ENCODE measurements at places on chromosomes 7 and 10.

- DNase-seq: peak; percentile 43
Observed at GRCh38 chr7:116528008-116528789, 3.4 kb downstream of the CAV1 start.

GRCh38 chr7:39686261-39686924 is 63.0 kb downstream of the RALA start:
- DNase-seq: no peak

DNA sequence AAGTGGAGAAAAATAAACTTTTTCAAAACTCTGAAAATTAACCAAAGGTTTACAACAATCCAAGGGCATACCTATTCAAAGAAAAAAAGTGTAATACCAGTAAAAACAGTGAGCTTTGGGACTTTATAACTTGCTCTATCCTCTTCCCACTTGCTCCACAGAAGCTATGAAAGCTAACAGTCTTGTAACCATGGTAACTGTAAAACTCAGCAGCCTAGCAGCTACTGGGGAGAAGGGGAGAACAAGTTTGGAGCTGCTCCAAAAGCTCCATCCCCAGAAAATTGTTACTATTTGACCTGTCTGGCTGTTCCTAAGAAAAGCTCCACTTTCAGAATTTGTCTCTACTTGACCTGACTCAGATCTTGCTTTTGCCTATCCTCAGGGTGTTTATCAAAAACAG is 191.5 kb downstream of the OTUD1 start:
- DNase-seq: no peak

DNA sequence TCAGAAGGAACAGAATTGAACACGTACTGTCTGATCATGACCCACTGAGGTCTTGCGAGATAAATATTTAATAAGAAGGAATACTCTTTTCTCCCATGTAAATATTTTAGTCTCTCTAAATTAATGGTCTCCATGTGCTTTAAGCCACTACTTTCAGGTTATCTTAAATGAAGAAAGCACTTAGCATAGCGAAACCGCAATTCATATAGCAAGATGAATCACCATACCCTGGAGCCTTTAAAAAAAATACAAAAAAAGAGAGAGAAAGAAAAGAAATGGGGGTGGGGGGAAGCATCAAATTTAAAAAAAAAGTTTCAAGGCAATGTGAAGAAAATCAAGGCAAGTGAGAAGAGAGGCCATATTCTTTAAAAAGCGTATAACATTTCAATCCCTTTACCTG is 82.5 kb downstream of the CTTNBP2 start:
- no peak for DNase-seq

DNA sequence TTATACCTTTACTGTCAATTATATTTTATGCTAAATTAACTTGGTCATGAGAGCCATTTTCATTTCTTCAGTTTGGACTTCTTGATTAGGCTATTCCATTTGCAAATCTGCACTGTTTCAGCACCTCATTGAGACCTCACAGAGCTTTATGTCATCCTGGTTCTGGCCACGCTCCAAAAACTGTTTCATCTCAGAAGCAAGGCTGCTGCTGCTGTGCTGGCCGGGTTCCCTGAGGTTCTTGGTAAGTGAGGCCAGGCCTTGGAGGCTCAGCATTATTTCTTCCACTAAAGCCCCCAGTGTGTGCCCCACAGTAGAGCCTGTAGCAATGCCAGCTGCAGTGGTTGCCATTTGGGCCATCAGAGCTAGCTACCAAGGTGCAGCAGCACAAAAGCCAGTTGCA is 7.8 kb upstream of the ZNF485 start:
- no peak for DNase-seq

GRCh38 chr10:106023329-106023728 is 1141.2 kb downstream of the SORCS1 start:
- no peak for DNase-seq

GRCh38 chr10:132219486-132219885 is 32.7 kb downstream of the DPYSL4 start:
- no peak for DNase-seq

- no peak for DNase-seq
Observed at GRCh38 chr7:85039196-85039923, 147.5 kb downstream of the SEMA3D start.

DNA sequence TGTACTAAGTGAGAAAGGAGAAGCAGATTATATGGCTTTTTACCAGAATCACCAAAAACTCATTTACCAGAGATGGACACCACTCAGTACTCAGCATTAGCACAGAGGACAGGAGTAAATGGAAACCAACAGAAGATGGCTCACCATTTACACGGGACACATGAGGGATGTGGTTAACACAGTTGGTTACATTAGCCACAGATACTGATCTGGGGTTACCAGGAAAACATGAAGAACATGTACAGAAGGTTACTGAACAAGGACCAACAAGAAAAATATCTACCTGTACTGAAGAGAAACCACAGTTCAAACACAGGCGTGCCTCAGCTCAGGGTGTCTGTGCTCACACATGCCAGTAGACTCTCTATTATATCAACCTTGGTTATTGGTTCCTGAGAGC is 1285.8 kb upstream of the SORCS1 start:
- no peak for DNase-seq

DNA sequence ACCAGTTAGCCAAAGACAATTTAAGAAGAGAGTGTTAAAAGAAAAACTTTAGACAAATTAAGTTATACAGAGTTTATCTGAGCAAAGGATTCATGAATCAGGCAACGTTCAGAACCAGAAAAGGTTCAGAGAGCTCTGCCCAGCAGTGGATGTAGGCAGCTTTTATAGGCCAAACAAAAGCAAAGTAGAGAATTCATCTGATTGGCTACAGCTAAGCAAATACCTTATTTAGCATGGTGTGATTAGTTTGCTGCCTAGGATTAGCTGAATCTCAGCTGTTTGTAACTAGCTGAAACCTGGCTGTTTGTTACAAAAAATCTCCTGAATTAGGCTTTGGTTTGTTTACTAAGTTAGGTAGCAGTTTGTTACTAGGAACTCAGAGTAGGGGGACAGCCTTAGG is 66.0 kb downstream of the SLC25A40 start:
- no peak for DNase-seq

DNA sequence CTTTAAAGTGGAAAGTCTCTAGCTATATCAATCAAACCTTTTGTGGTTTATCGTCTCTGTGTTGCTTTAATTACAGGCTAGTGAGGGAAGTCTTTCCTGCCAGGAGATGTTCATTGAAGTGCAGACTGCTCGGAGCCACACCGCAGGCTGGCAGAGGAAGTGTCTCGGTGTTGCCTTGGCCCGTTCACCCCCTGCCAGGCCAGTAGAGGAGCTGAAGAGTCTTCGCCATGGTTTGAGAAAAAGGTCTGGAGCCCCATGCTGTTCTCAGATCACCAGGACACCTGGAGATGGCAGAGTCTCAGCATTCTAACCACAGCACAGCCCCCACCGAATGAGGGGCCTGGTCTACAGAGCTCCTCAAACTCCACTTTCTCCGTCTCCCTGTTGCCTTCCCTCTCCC is 275.9 kb upstream of the PLPP4 start:
- no peak for DNase-seq

DNA sequence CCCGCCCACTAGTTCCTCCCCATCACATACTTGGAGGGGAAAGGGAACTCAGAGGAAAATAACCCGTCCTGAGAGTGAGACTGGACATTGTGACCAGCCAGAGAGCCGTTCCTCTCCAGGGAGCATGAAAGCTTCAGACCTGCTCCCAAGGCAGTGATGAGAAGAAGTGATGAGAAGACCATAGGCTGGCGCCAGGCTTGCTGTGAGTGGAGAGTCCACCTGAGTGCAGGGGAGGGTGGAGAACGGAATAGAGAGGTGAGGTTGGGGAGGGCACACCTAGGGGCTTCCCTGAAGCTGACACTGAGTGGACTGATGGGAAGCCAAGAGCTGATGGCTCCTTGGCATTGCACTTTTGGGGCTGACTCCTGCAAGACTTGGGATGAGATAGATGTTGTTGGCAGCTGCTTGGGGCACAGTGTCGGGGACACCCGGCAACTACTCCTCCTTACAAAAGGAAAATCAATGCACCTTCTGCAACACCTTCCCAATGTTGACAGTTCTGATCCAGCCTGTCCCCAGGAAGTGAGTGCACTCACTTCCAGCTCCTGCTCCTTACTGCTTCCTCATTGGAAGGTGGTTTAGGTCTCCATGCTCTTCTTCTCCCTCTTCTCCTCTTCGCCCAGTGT is 79.4 kb downstream of the EMX2 start:
- DNase-seq: no peak

- DNase-seq: no peak
Observed at GRCh38 chr7:121187676-121188075, 141.1 kb upstream of the WNT16 start.

DNA sequence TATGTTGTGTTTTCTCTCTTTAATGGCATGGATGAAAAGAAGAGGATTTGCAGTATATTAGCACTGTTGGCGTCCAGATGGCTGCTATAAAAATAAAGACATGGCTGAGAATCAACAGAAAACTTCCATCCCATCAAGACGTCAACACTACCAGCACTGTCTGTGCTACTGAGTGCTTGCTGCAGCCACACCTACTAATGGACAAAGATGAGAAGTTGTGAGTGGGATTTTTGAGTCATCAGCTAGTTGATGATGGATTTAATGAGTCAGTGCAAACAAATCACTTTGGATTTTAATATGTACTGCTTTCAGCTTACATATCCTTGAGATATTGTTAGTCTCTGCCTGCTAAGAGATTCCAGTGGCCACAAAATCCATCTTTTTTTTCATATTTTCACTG is 631.0 kb upstream of the ANKRD30A start:
- no peak for DNase-seq

GRCh38 chr7:66639773-66640172 is 11.1 kb downstream of the KCTD7 start:
- DNase-seq: no peak

DNA sequence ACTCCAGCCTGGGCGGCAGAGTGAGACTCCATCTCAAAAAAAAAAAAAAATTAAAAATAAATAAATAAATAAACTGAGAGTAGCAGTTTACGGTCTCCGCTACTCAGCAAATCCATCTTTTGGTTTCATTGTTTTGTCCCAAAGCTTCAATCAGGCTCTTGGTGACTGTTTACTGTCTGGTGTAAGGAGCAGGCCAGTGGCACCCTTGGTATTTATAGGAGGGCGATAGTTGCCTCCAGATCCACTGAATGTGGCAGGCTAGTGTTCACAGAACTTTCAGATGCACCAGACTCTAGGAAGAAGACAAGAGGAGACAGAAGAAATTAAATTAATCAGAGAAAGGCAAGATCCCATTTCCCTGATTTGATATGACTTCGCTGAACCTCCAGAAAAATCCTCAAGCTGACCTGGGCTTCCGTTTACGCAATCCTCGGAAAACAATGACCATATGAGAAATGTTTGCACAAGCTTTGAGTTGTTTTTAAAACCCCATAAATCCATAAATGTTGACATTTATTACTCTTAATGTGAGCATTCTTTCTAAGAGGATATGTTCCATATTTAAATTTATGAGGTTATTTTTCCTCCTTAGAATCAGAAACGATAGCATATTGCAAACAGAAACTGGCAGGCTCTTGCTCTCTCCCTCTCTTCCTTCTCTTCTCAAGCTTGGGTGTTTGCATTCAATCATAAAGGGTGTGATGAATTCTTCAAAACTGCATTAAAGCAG is 7.1 kb upstream of the MUC3A start:
- DNase-seq: no peak

- no peak for DNase-seq
Observed at GRCh38 chr7:83643739-83644138, 5.2 kb downstream of the SEMA3E start.

DNA sequence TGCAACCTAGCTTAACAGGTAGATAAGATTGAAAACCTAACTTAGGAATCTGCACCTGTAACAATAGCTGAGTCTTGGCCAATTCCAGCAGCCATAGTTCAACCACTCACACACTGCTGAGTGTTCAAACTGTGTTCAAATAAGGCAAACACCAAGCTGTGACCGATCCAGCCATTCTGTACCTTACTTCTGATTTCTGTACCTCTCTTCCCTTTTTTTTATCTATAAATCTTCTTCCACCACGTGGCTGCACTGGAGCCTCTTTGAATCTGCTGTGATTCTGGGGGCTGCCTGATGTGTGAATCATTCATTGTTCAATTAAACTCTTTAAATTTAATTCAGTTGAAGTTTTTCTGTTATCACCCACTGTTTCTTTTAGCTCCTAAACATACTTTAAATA is 15.7 kb upstream of the FOXL3 start:
- no peak for DNase-seq

DNA sequence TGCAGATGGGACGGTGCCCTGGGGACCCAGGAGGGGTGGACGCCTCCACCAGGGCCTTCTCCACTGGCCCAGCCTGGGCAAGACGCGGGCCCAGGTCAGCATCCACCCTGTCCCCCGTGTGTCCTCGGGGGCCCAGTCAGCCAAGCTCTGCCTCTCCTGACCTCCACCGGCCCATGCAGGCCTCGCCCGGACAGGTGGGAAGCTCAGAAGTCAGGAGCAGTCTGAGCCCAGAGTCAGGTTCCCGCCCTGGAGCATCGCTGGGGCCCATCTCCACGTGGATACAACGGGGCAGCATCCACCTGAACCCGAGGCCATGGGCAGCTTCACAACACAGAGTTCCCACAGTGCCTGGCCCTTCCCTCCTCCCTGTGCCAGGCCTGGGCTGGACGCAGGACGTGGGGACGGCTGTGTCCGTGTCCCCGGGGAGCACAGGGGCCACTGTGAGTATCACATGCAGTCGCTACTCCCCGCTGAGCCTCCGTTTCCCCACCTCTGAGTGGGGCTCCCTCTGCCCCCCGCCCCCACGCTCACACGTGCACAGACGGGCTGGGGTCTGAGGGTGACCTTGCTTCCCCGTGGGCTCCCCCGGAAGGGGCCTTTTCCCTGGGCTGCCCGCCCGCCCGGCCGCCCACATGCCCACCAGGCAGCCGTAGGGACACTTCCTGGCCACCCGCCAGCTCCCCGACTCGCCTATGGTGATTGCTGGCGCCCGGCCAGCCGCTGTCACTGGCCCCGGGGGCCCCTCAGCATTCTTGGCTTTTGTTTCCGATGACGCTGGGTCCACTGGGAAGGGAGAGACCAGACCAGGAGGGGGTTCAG is 64.3 kb downstream of the PDGFA start:
- DNase-seq: peak; percentile 63

- no peak for DNase-seq
Observed at GRCh38 chr10:128298587-128298986, 172.4 kb upstream of the MKI67 start.

DNA sequence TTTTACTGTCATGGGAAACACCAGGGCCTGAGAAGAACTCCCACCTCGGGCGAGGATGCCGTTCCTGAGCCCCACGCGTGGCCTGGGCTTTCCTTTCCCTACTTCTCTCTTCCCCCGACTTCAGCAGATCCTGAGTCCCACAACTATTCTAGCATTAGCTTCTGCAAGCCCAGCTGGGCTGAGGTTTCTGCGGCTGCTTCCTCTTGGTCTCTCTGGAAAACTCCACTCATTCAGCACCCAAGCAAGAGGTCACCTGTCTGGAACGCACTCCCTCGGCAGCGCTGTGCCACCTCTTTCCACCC is 761 bp upstream of the DOCK1 start:
- no peak for DNase-seq

DNA sequence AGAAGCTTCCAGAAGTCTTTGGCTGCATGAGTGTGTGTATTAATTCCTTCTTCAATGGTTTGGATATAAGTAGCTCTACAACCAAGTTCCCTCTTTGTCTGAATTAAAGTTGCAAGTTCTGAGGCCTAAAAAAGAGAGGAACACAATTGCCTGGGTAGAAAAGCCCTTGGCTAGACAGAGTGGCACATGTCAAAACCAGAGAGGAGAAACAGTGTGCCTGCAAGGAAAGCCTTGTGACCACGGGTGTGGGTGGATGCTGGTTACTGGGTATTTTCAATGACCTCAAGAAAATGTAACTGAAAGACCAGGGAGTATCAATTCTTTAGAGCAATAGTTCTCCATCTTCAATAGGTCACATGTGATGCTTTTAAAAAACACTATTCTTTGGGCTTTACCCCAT is 148.3 kb downstream of the SVIL start:
- no peak for DNase-seq

- no peak for DNase-seq
Observed at GRCh38 chr10:104472505-104472904, 118.9 kb downstream of the CFAP58 start.
